Esophagus mucosa (tissue), 1 donor: ENCODE measurements at places on chromosomes 5 and 9. TPM values are rescaled to one million over a fixed set of nuclear protein-coding genes. Genes with fewer than 3 reads are reported as not detected.

IGFBPL1 gene
- not detected for total RNA-seq

IFNA21 gene
- total RNA-seq, result not detected

SLC34A3 gene
- 0.68 TPM for total RNA-seq

- ATAC-seq, result no peak
These were observed 181.8 kb downstream of the ZDHHC21 start for GRCh38 chr9:14511452-14511851.

- ATAC-seq, result peak; percentile 71
These were observed 149.5 kb downstream of the C9orf152 start for GRCh38 chr9:110058304-110058953.

DNA sequence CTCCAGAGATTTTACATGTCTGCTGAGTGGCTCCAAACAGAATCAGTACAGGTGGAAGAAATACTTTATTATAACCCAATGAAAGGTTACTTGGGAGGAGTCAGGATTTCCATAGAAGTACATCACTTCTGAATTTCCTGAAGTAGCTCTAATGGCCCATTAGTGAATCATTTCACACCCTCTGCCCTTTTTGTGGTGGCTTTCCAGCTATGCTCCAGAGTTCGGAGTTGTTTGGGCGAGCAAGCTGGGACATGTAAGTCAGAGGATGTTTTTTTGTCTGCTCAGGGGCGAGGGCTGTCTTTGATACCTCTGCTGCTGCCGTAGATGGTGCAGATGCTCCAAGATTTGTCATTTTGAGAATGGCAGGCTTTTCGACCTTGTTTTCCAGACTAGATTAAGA lies 226.1 kb downstream of the GOLPH3 start:
- peak; percentile 74 for ATAC-seq

- ATAC-seq, result no peak
These were observed 18.7 kb upstream of the SCGB3A1 start for GRCh38 chr5:180609817-180610550.
